CD4-positive, alpha-beta T cell (primary cell): ENCODE measurements at places on chromosomes 4 and X. TPM values are rescaled to one million over a fixed set of nuclear protein-coding genes. Genes with fewer than 3 reads are reported as not detected.
A peak's percentile ranks its signal among the peaks of the same experiment; 100 is the strongest.

DNA sequence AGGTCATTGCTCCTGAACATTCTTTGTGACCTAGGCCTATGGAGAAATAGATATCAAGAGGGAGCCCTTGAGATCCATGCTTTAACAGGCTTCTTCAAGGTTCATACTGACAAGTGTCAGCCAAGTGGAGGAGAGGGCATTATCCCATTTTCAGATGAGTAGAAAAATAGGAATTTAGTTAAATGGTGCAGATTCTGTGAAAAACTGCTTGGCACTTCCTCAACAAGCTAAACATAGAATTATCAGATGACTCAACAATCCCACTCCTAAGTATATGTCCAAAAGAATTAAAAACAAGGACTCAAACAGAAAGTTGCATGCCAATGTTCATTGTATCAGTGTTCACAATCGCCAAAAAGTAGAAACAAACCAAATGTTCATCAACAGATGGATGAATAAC lies 43.8 kb upstream of the KCNIP4 start:
- no peak for DNase-seq

DNA sequence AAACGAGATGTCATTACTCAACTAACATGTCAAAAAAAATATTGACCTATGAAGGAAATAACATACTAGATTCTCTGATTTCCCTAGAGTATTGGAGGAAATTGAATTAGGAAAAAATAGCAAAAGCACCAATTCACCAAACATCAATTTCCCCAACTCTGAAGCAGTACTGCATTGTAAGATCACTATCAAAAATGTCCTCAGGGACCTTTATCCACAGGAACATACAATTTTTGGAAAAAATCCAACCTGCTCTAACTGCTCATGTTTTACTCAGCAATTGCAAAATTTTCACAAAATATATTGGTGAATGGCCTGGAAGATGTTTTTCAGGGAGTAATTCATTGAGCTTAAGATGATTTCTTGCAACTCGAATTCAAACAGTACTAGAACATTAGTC lies 239.0 kb upstream of the GIMD1 start:
- no peak for DNase-seq

DNA sequence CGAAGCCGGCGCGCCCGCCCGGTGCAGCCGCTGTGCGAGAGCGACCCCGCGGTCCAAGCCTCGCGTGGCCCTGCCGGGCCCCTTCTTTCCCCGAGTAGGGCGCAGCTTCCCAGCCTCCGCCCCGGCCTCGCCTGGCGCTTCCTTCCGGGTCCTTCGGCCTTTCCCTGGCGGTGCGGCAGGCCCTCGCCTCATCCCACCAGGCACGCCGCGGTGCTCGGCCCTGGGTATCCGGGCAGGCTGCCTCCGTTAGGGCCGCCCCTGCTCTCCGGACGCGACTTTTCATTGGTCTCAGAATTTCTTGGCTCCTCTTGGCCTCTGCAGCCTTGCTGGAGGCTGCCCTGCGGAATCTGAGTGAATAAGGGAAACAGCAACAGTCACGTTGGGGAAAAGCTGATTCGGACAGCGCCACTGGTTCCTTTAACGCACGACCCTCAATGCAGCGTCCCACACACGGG lies 429 bp downstream of the UVSSA start:
- DNase-seq: peak; percentile 22

DNA sequence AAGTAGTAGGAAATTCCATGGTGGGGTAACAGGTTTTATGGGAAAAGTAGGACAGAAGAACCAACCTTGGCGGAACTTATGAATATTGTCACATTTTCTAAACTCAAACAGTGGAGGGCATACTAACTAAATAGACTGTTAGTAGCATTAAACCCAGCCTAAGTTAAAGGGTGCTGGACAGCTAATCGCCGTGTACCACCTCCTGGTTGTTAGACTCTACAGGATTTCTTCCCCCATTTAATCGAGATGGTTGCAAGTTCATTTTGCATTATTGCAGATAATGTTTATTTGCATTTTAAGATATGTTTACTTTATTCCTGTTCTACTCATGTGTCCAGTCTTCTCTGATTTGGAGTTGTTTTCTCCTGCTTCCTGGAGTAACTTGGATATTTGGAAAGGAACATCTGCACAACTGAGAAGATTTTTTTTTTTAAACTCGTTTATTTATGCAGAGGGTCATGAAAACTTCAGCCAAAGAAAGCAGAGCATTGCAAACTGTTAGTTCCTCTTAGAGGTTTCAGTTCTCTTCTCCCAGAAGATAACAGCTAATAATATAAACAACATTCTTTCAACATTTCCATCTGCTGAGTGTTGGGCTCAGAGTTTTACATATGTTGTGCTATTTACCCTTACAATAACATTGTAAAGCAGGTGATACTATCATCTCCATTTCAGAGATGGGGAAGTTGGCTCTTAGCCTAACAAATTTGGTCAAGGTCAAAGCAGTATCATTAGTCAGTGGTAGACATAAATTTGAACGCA lies 51.5 kb upstream of the TBC1D9 start:
- no peak for DNase-seq

C4orf36 gene
- not detected for total RNA-seq

USP17L13 gene
- not detected for total RNA-seq

MMRN1 gene
- total RNA-seq: 0.19 TPM

C4orf50 gene
- total RNA-seq: 0.16 TPM
